ENCODE measurements at places on chromosomes 3 and 15.

DNA sequence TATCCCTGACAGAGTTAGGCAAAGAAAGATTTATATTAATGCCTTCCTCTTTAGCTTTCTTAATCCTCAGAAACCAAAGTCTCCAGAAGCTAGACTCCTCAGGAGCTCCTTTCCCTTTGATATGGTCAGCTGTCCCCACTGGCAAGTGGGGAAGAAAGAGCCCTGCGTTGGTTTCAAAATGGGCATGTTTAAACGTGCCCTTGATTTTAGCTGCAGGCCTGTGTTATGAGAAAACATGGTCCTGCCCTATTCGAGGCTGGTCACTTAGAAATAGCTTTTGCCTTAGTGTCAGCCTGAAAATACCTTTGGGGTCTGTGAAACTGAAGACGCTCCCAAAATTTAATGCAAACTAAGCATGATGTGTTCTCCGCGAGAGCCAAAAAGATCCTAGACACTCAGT, 135.5 kb upstream of the RARB start:
- no peak for DNase-seq

- no peak for DNase-seq
Observed at GRCh38 chr3:172070269-172070668, 30.9 kb downstream of the FNDC3B start.

GRCh38 chr3:116039651-116039985, 405.7 kb downstream of the LSAMP start:
- no peak for DNase-seq

- DNase-seq: peak; percentile 63
Observed at GRCh38 chr15:59522988-59523461, 85.0 kb downstream of the FAM81A start.

- no peak for DNase-seq
Observed at GRCh38 chr3:161148832-161149475, 43.8 kb upstream of the B3GALNT1 start.

DNA sequence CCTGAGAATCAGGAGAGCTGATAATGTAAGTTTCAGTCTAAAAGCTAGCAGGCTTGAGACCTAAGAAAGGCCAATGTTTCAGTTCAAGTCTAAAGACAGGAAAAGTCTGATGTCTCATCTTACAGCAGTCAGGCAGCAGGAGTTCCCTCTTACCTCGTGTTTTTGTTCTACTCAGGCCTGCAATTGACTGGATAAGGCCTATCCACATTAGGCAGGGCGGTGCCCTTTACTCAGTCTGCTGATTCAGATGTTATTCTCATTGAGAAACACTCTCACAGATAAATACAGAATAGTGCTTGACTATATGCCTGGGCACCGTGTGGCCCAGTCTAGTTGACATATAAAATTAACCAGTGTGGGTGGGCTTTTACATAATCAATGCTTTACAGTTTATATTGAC, 122.4 kb downstream of the NR1D2 start:
- no peak for DNase-seq

DNA sequence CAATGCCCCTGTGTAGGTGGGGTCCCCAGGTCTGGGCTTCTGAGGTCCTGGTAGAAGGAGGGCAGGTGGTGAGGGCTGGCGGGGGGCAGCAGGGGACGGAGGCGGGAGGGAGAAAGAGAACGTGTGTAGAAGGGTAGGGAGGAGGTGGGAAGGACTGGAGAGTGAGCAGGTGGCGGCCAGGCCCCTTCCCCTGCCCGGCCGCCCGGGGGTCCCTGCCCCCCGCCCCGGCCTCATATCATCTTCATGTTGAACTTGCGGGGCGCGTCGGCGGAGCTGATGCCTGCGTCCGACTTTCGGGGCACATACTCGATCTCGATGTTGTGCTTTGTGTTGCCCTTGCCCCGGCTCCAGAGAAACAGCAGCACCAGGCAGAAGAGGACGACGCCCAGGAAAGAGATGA, 18.9 kb downstream of the LINGO1 start:
- DNase-seq: no peak

DNA sequence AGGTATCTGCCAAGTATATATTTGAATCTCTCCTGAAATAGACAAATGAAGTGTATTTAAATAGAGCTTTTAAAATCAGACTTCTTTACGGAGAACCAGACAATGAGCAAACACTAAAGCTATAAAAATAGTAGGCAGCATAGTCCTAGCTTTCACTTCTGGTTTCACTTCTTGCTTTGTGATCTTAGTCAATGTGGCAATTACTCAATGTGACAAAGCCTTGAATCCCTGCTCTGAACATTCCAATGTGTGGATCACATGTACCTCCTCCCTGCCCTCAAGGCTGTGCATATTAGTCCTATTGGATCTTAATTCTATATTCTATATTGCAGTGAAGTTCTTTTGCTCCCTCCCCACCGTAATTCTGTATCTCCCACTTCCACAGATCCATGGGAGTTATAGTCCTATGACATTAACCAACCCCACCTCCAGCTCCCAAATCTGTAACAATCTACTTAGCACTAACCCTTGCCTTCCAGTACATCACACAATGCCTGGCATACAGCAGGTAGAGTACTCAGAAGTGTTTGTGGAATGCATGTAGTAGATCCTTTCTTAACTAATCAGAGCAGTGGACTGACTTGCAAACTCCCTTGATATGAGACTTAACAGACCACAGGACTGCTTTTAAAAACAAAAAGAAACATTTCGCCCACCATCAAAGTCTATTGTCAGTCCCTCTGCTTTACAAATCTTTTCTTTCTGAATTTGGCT, 24.3 kb upstream of the CP start:
- peak; percentile 7 for DNase-seq

DNA sequence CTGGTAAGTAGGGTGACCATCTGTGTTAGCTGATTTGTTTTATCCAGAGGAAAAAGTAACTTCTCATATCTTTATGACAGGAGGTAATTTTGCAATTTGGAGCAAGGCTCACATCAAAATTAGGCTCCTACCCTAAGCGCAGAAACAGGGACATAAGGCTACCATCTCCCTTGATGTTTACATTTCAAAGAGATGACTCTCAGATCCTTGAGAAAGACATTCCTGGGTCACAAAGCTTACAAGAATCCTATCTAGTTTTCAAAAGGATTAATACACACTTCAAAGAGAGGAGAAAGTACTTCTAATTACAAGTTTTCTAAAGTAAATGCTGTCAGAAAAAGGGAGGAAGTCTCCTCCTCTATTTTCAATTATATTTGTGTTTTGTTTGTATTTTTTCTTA, 7.0 kb downstream of the ZPLD1 start:
- DNase-seq: no peak

GRCh38 chr3:129060276-129061022, at the start of gene GP9:
GP9 (plus strand) TSS chr3:129060779; CDS start chr3:129061740, 961 bp downstream.
- no peak for DNase-seq

DNA sequence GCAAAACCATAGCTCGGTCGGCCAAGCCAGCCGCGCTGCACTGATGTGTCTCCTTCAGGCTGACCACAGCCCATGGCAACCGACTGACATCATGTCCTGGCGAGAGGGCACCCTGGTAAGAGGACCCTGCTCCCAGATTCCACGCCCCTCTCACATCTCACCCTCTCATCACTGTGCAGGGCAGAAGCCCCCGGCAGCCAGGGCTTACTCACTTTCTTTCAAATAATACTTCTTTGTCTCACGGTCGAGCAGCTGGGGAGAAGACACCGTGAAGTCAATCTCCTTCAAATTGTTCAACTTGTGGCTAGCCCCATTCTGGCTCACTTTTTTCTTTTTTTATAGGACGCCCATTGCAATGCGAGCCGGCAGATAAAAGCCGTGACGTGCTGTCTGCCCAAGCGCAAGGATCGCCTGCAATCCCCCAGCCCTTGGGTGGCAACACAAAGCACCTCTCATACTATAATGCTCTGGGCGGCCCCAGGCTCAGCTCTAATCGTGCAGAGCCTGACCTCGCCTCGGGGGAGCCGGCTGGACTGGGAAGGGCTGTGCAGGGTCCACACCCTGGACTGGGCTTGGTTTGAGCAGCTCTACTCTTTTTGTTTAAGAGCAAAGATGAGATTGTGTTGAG, 33.6 kb downstream of the VGLL4 start:
- no peak for DNase-seq

- peak; percentile 20 for DNase-seq
Observed at GRCh38 chr3:94036909-94037507, 8.6 kb upstream of the STX19 start.

GRCh38 chr3:191385101-191385500, 54.8 kb upstream of the UTS2B start:
- no peak for DNase-seq

- DNase-seq: no peak
Observed at GRCh38 chr3:8509961-8510360, 8.3 kb downstream of the LMCD1 start.

DNA sequence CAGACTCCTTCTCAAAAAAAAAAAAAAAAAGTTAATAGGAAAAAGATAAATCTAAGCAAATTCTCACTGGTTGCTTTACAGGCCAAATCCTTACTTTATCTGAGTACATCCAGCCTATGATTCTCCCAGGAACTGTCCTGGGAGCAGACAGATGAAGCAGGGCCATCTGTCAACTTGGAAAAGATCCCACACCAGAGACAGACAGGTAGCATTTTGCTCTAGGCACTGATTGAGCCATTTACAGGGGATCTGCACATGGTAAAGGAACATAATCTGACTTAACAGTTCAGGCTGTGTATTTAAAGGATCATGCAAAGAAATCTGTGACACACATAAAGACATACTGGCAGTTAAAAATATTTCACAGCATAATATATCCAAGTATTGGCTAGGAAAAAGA, 1006.5 kb downstream of the TBL1XR1 start:
- no peak for DNase-seq

DNA sequence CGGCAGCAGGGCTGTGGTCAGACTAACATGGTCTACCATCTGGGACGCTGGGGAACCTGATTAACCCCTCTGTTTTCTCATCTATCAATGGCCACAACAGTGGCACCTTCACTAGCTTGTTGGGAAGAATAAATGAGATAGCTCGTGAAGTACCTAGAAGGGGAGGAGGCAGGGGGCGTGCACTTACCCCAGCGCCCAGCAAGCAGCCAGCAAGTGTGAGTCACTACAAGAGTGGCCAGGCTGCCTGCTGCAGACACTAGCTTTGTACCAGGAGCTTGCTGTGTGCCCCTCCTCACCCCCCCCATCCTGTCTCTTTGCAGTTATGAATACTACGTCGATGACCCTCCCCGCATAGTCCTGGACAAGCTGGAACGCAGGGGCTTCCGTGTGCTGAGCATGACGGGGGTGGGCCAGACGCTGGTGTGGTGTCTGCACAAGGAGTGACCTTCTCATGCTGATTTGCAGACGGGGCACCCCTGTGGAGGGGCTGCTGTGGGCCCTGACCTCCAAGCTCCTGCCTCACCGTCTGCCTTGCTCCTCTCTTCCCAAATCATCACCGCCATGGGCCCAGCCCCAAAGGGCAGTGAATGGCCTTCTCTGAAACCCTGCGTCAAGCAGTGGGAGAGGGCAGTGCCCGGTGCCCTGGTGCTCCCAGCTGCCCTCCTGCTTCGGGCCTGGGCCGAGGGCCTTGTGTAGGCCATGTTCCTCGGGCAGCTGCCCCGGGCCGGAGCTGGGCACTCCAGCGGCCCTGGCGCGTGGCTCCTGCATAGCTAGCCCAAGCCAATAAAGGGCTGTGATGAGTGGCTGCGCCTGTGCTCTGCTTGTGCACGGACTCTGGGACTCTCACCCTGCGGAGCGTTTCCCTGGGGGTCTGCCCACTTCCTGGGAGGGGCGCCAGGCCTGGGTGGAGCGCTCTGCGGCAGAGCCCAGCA, 2.6 kb upstream of the C15orf62 start:
- no peak for DNase-seq

- DNase-seq: no peak
Observed at GRCh38 chr3:15633766-15634598, 32.4 kb downstream of the BTD start.

- DNase-seq: no peak
Observed at GRCh38 chr3:156206157-156206556, 85.8 kb downstream of the KCNAB1 start.

- DNase-seq: no peak
Observed at GRCh38 chr3:167626490-167626889, 27.3 kb downstream of the WDR49 start.

GRCh38 chr15:27514526-27514925, 543.5 kb downstream of the GABRG3 start:
- DNase-seq: no peak

GRCh38 chr3:187919544-187919943, 174.3 kb upstream of the BCL6 start:
- DNase-seq: peak; percentile 22

GRCh38 chr3:51799879-51800749, 21.1 kb upstream of the IQCF6 start:
- peak; percentile 67 for DNase-seq

GRCh38 chr3:12301031-12301430, 12.2 kb downstream of the PPARG start:
- DNase-seq: no peak

DNA sequence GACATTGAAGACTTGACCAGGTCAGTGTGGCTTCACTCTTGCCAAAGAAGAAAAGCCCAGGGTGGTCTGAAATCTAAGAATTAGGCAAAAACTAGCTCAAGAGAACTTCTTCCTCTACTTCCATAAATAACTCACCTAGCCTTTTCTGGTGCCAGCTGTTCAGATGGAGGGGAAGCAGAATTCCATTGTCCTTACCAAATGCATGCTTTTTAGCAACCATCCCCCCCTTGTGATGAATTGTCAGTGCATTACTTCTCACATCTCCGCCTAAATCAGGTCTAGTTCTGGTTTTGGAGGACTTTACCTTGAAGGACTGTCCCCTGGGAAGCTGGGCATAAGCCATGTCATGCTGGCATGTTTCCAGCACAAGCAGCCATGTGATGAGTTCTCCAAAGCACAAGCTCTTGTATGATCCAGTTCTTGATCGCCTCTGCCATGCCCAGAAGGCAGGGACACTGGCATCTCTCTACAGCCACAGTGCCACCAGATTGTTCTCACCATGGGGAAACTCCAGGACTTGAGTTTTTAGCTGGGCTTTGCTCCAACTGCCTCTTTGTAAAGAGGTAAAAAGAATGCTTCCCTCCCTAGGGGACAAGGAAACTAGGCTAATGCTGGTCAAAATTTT, 96.4 kb upstream of the IL12A start:
- no peak for DNase-seq

DNA sequence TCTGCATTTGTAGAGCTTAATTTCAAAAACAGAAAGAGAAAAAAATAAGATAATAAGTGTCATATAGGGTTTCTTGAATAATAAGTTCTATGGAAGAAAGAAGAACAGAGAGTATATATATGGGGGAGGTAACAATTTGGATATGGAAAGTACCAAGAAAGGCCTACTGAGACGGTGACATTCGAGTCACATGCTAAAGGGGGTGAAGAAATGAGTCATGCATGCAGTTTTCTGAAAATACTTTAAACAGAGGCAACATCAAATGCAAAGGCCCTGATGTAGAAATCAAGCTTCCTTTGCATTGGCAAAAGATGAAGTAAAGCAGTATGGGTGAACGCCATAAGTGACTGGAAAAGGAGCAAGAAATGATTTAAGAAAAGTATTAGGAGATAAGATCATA, 371.6 kb upstream of the ZNF385D start:
- no peak for DNase-seq

DNA sequence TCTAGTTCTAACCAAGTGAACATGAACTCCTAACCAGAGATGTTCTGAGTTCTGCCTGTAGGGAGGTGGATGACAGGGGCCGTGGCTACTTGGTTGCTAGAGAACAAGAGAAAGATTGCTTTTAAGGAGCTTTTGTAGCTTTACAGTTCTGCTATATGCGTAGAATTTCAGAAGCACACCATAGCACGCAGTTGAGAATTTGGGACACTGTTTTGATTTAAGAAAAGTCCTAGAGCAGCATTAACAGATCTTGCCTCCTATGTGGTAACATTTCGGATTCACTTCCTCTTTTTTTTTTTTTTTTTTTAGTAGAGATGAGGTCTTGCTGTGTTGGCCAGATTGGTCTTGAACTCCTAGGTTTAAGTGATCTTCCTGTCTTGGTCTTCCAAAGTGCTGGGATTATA, 181.7 kb downstream of the TCF12 start:
- DNase-seq: no peak

GRCh38 chr15:78272776-78273175, 8.4 kb downstream of the DNAJA4 start:
- no peak for DNase-seq

All from CD4-positive, alpha-beta T cell treated with Interleukin-21 for 1 hour (primary cell).